ENCODE measurements at places on chromosomes 6 and 20. TPM values are rescaled to one million over a fixed set of nuclear protein-coding genes. Genes with fewer than 3 reads are reported as not detected.

PAK1IP1 gene
- polyA plus RNA-seq, result 15.0 TPM

DNMT3B gene
- 5.0 TPM for polyA plus RNA-seq

ADAM33 gene
- polyA plus RNA-seq, result 61.5 TPM

GRCh38 chr6:157529654-157530039 is 148.7 kb downstream of the ZDHHC14 start:
- DNase-seq, result no peak

MYCT1 gene
- polyA plus RNA-seq, result 19.5 TPM

DNA sequence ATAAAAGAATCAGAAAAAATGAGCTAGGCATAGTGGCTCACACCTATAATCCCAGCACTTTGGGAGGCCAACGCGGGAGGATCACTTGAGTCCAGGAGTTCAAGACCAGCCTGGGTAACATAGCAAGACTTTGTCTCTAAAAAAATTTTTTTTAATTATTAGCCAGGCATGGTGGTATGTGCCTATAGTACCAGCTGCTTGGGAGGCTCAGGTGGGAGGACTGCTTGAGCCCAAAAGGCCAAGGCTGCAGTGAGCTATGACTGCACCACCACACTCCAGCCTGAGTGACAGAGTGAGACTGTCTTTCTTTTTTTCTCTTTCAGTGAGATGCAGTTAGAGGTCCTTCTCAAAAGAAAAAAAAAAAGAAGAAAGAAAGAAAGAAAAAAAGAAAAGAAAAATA is 8.5 kb upstream of the SNRPC start:
- no peak for DNase-seq

EEF1A2 gene
- polyA plus RNA-seq, result 1,012 TPM

GRCh38 chr6:46637145-46637544 is 15.5 kb downstream of the CYP39A1 start:
- DNase-seq, result no peak

DNA sequence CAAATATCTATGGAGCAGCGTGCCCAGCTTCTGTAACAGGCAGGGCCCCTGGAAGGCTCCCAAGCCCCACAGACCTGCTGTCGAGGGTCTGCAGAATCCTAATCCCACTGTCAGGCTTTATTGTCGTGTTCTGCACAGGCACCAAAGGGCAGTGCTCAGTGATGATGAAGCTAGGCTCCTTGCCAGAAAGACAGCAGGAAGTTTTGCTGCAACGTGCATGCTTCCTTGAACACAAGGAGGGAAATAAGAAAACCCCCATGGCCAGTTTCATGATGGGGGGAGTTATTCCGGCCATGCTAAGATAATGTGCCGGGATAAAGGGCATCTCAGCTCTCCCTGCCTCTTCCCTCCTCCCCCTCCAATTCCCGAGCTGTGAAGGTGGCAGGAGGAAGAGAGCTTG is 109.4 kb upstream of the KCNG1 start:
- no peak for DNase-seq

SLC26A8 gene
- polyA plus RNA-seq, result 0.17 TPM

- peak; percentile 59 for DNase-seq
These were observed 8.5 kb downstream of the TMEM242 start for GRCh38 chr6:157314705-157315321.

RBPJL gene
- not detected for polyA plus RNA-seq

CTNNBL1 gene
- 29.0 TPM for polyA plus RNA-seq

HDGFL1 gene
- not detected for polyA plus RNA-seq

NKAIN2 gene
- 5.2 TPM for polyA plus RNA-seq

DNA sequence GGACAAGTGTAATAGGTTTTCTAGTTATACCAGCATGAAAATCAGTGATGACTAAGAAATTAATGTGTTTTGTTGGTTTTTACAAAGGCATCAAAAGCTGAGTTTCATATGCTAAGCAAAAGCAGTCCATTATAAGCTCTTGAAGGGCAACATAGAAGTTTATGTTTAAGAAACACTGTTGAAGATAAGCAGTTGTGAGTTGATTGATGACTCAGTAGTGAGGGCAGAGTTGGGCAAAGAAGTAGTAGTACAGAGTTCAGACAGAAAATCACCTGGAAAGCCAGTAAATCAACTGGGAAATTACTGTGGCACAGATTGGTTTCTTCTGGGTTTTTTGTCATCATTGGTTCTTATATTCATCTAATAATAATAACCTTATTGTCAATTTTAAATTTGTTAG is 78.0 kb upstream of the SMIM8 start:
- DNase-seq, result no peak

PRPF6 gene
- polyA plus RNA-seq, result 63.6 TPM

- no peak for DNase-seq
These were observed 585 bp upstream of the DSE start for GRCh38 chr6:116369964-116370759.

DNA sequence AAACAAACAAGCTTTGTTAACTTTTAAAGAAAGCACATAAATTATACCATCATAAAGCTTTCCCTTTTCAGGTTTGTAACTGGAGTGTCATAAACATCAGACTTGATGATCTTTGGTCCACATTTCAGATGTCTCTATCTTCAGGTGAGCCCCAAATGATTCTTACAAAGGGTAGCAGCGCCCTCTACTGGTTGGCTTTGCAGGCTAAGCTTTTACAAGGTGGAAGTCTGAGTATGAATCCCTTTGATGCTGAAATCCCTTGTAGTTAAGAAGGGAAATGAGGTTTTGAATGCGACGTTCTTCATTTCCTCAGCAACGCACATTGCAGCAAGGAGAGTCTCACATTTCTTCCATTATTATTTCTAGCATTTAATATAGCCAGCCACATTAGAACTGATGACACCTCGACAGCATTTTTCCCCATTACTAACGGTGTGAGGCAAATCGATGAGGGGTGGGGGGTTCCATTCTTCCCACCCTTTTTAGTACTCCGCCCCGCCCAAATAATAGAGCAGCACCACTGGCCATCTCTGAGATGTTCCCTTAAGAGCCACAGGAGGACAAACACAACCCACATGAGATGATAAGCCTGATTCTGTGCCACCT is 126.3 kb upstream of the NT5E start:
- DNase-seq, result peak; percentile 80

Data from hindlimb muscle (tissue), 1 donor.